ENCODE measurements at places on chromosomes 2 and 18.

- no peak for DNase-seq
Observed at GRCh38 chr18:73827801-73828200, 319.8 kb downstream of the FBXO15 start.

DNA sequence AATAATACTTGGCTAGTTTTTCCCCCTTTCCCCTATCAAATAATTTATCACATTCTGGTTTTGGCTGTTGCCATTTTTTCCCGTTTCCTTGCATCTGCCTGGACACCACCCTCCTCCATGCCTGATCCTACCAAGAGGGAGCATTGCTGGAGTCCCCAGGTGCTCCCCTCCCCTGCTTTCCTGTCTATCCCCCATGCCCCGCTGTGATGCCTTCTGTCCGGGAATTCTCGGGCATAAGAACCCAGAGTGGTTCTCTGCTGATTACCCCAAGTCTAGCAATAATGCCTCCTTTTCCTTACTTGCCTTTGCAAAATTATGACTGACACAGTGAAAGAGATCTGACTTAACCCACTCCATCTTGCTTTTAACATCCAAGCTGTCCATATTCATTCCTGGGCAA is 248.0 kb upstream of the PXDN start:
- no peak for DNase-seq

DNA sequence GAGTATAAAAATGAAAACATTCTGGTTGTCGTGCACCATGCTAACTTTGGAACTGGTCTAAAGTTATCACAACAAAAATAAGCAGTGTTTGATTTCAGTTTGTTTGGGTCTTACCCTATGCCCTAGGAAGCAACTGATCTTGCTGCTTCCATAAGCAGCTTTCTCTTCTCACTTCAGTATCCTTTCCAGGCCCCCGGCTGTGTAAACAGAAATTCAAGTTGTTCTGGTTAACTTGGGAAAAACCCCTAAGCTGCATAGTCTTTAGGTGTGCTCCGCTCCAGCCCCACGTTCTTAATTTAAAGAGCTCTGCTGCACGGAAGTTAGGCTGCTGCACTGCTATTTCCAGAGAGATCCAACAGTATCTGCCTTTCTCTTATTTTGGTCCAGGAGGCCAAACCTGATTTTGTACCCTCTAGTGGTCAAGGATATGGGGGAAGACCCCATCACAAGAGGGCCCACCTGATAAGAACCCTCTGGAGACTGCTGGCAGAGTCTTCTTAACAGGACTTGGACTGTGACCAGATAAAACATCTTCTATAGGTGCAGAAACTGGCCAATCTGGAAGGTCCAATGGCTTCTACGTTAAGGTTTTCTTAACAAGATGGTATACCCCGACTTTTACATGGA is 69.1 kb downstream of the FEZ2 start:
- DNase-seq = no peak

DNA sequence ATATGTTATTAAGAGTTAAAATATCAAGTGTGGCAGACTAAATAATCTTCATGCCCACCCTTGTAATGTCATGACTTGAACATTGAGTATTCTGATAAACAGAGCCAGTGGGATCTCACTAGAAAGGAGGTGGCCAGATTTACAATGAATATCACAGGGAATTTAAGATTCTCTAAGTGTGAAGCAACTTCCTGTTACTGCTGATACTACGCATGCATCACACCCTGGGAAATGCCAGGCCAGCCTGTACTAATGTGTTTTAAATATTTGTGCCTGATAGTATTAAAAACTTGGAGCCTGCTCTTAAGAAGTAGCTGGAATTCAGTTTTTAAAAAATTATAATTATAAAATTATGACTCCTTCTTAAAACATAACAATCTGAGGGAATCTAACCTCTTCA is 148.3 kb downstream of the LAMA3 start:
- no peak for DNase-seq

DNA sequence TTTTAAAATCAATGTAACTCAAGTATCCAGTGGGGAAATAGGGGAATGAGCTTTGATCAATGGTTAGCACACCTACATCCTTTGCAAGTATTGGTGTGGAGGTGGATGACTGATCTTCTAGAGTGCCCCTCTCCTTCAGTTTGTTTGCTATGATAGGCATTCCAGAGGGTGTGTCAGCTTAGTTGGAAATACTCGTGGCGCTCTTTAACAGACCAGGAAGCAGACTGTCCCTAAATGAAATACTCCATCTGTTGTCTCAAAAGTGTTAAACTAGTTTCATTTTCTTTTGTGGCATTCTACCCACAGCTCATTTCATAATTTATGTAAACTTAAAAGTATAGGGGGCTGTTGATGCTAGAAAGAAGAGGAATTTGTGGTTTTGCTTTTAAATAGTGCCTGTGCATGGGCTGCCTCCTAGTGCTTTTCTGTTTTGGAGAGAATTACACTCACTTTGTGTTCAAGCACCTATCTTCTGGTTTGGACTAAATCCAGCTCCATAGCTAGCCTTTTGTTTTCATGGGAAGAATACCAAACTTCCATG is 66.2 kb downstream of the STAT1 start:
- DNase-seq = no peak

DNA sequence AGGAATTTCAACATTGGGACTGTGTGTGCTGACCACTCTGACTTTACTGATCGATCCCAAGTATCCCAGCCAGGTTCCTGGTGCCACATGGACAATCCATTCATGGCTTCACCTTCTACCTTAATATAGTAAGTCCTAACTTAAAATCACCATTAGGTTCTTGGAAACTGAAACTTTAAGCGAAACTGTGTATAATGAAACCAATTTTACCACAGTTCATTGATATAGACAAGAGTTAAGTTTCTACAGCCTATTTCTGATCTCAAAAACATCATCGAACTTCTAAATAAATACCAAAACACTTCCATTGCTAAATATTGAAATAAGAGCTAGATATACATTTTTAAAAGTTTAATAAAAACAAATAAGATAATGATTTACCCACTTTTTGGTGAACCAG is 4.4 kb upstream of the EXOC6B start:
- DNase-seq = no peak
